ENCODE measurements at places on chromosomes 3 and 15.

- no peak for DNase-seq
Observed at GRCh38 chr3:190848870-190849269, 13.6 kb downstream of the GMNC start.

GRCh38 chr3:136109499-136109898 lies 86.6 kb downstream of the MSL2 start:
- DNase-seq: no peak

DNA sequence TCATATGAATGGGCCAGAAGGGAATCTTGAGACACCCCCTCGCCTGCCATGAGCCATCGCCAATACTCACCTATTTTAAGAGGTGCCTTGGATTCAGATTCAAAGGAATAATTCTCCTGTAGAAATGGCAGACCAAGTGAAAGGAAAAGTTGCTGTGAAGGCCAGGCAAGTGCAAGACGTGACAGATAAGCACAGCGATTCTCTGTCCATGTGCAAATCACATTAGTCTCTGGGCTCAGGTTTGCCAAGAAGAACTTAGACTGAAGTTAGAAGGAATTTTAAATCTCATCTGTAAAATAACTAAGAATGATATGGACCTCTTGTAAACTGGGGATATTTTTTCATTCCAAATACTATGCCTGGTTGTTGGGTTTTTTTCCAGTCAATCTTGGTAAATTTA lies 173.6 kb downstream of the UACA start:
- no peak for DNase-seq

- no peak for DNase-seq
Observed at GRCh38 chr3:133426721-133427120, 26.9 kb downstream of the BFSP2 start.

DNA sequence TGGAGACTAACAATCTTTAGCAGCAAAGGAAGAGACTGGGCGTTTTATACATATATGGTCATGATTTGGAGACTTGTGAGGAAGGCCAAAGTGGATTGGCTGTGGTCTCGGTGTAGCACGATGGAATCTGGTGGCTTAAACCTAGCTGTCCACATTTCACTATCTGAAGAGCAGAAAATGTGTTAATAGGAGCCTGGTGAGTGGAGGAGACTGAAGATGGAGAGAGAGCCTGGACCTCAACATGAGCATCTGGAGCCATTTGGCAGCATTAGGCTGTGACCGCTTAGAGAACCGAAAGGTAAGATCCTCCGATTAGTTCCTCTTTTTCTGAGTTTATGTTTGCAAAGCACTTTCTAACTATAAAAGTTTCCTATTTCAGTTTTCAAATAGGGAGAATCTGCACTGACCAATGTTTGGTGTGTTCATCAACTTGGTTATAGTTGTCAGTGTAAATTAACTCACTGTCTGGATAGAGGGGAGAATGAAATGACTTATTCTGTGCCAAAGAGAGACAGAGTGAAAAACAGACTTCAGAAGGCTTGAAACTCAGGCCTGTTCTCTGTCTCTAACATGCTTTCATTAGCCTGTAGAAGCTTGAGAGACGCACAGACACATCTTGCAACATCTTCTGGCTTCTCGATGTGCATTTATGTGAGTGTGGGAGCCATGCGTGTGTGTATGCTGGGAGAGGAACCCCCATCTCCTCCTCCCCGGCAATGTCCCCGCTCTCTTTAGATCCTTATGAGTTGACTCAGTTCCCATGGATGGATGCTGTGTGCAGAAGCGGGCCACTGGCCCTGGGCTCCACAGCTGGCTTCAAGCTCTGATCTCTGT lies 244.7 kb upstream of the TBL1XR1 start:
- DNase-seq: no peak

DNA sequence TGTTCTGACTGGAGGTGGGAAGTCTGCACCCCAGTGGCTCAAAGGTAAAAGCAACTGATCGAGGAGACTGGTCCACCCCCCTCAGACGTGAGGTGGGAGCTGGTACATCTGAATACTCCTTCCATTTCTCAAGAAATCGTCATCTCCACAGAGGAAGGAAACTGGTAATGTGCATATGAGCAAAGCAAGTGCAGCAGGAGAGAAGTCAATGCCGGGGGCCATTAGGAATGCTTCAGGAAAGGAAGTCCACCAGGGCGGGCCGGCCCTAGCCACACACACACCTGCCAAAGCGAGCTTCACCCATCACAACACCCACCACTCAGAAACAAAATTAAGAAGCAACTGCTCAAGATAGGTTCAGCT lies 8.5 kb downstream of the TBC1D2B start:
- DNase-seq: no peak

DNA sequence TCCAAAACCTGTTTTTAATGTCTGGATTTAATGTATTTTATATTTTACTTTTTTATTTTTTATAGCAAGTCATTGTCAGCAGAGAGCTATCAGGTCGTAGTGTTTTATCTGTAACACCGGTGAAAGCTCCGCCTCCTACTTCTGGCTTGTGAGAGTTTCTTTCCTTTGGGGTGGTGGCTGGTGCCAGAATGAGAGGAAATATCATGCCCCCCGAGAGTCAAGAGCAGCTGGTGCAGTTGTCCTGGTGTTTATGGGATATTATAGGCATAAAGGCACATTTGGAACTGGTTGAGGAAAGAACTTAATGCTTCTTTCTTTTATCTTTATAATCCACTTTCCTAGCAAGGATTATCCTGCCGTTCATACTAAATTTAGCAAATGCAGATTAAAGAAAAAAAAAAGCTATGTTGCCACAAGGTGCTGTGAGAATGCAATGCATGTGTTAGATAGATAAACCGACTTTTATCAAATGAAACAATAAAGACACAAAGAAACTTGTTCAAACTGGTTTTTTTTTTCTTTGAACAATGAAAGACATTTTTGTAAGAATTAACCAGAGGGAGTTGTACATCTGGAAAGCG lies 260.1 kb upstream of the PLSCR5 start:
- DNase-seq: no peak
